Foreskin melanocyte (primary cell): ENCODE measurements at places on chromosomes 5 and 9.

- no peak for DNase-seq
These were observed 433.4 kb upstream of the TNC start for GRCh38 chr9:115551396-115551795.

GRCh38 chr9:93040409-93040808, 18.1 kb upstream of the SUSD3 start:
- DNase-seq, result no peak

- no peak for DNase-seq
These were observed 268.3 kb downstream of the GADD45G start for GRCh38 chr9:89872913-89873707.

DNA sequence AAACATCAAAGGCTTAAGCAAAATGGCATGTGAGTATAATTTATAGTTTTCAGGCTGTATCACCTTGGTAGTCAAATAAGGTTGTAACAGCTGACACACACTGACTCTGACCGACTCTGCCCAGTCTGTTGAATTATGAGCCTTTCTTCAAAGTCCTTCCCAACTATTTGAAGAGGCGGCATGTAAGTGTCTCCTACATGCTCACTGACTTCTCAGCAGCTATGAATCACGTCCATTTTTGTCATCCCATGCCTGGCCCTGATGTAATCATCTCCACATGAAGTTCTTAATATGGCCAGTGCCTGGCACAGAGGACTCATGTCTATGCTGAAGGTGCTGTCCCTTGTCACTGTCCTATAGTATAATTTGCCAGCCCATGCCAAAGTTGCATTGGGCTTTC, 5.1 kb upstream of the PTBP3 start:
- no peak for DNase-seq

GRCh38 chr9:124228516-124228915, 29.2 kb upstream of the NEK6 start:
- DNase-seq, result no peak

GRCh38 chr9:35687972-35688557, 1.7 kb downstream of the TPM2 start:
- no peak for DNase-seq

DNA sequence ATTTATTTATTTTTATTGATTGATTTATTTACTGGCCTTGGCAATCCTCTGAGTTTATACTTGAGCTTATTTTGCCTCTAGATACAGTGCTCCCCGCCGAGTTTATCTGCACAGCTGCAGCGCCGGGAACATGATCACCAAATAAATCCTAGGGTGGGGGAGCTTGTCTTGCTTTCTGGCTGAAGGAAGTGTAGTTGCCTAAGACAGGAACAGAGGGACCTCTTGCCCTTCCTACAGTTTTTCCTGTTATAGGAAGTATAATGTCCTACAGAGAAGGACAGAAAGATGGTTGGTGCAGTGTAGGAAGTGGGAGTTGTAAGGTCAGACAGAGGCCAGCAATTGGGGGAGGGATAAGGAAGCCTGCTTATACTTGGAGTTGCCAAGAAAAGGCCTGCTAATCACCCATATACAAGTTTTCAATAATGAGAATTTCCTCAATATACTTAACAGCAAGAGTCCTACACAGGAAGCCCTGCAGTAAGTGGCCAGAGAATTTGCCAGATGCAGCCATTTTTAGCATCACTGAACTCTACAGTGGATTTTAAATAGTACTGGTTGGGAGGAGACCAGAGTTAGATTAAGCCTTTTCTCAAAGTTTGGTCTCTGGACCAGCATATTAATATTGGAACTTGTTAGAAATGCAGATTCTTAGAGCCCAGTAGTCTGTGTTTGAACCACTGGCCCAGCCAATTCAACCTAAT, 7.7 kb downstream of the AOPEP start:
- DNase-seq, result no peak

- DNase-seq, result no peak
These were observed 29.9 kb downstream of the HACD4 start for GRCh38 chr9:21001581-21001980.

GRCh38 chr5:78627175-78627574, 21.4 kb downstream of the LHFPL2 start:
- DNase-seq, result peak; percentile 93

DNA sequence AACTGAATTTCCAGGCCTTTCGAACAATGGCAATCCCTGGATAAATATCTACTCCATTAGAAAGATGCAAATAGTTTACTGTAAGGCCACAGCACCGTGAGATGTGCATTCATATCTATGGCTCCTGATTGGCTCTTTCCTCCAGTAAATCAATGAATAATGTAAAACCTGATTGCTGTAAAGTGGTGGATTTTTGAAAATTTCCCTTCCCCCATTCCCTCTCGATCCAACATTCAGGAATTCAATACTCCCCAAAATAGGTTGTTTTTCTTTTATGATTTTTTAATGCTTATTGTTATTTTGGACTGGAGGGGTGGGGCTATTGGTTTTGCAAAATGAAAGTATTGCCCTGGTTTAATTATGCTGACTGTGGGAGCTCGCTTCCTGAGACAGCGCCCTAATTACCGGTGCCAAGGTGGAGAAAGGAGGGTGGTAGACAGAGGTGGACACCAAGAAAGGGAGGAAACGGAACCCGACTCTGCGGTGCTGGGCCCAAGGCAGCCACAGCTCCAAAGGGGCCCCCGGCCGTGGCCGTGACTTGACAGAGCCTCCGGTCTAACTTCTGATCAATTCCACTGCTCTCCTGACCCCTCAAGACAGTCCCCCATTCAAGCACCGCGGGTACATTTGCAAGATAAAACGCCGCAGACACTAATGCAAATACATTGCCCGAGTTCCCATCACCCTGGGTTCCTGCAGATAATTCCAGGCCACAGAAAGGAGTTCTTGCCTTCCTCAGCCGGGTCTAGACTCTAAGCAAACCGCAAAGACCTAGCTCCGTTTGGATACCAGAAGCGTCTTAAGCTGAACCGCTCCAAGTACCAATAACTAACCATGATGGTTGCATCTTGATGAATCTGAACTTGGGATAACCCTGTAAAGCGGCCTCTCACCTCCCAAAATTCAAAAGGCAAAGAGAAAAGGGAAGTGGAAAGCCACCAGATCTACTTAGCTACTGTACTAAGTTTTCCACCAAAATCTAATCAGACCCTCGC, 211.2 kb downstream of the MEF2C start:
- DNase-seq, result no peak

GRCh38 chr5:179542170-179542569, 8.2 kb upstream of the RUFY1 start:
- no peak for DNase-seq

DNA sequence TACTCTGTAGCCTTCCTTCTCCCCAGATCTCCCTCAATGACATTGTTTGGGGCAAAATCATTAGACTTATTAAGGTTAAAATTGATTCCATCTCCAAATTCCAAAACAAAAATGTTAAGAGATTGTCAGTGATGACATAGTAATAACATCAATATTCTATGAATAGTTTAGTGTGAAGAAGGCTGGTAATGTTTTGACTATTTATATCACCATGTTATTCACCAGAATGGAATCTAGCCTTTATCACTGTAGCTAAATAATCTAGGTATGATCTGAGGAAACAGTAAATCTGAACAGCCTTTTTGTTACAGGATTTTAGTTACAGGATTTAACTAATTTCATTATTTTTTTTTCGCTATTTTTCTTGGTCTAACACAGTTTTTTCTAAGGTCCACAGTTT, 929 bp upstream of the PLPP6 start:
- DNase-seq, result no peak

DNA sequence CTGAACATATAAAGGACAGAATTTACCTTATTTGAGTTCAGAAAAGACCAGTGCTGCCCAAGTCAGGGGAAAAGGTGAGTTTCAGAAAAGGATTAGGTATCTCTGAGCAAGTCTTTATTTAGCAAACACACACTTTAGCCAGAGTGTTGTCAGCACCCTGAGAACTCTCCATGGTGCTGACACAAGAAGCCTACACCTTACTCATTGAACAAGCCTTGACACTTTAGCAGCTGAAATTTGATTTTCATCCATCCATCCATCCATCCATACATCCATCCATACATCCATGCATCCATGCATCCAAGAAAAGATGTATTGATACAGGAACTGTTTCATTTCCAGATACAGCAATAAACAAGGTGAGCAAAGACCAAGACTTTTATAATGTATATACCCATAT, 311.2 kb downstream of the TRIM32 start:
- no peak for DNase-seq

DNA sequence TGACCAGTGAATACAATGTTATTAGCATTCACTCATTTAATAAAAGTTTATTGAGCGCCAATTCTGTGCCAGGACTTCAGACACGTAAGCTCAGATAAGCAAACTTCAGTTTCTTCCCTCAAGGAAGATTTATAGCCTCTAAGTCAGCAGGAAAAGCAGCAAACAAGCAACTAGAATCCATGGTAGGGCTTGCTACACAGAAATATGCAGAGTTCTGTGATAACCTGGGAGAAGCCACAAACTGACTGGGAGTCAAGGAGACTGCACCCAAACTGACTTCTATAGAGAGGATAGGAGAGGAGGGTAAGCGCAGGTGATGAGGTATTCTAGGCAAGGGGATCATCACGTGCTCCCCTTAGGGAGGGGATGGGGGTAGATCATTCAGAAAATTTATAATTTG, 1.4 kb upstream of the OGN start:
- no peak for DNase-seq

DNA sequence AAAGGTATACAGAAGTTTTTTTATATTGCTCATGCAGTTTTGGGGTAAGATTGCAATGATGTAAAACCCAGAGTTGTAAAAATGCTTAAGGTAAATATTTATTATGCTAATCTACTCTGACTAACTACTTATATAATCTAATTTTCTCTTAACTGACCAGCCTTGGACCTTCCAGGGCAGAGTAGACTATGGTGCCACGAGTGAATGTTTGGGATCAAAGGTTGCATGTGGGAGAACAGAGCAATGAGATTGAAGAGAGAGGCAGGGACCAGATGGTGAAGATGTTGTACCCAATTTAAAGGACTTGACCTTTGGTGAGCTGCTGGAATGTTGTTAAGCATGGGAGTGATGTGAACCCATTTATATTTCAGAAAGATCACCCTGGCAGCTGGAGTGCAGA, 34.8 kb upstream of the PANK3 start:
- no peak for DNase-seq

DNA sequence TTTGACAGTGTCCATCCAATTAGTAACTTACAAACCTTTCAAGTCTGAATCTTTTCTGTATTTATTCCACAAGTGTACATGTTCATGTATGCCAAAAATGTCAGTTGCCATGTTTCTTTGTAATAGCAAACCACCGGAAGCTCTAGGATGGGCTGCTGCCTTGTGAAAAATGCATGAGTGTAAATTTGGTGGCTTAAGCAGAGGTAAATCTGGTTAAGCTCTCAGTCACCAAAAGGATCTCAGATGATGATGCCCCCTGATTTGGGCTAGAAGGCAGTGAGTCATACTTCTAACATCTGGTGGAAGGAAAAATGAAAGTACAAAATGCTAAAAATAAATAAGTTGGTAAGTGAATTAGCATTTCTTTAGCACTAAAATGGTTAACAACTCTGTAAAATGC, 567.5 kb downstream of the ELAVL2 start:
- no peak for DNase-seq
